SHP77 treated with DMSO at 0.1 percent for 48 hours (cell line): ENCODE measurements at places on chromosomes 2 and 18.

GRCh38 chr2:168156661-168157060, 90.7 kb downstream of the STK39 start:
- no peak for DNase-seq

GRCh38 chr18:59839246-59839645, 60.5 kb upstream of the PMAIP1 start:
- DNase-seq: no peak

- peak; percentile 1 for DNase-seq
Observed at GRCh38 chr2:159895258-159896065, 97.5 kb upstream of the CD302 start.

DNA sequence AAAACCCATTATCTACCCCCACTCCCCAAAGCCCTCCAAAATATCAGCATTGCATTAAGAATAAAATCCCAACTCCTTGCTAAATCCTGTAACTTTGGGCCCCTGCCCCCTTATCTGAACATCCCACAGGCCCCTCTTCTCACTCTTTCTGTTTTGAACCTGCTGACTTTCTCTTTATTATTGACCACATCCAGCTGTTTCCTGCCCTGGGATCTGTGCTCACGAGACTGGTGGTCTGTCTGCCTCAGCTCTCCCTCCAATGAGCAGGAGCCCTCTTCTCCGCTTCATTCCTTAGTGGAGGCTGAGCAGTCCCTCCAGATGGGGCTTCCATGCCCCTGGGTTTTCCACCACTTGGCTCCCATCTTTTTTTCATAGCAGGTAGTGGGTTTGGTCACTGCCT, 116.9 kb downstream of the ACKR3 start:
- no peak for DNase-seq

DNA sequence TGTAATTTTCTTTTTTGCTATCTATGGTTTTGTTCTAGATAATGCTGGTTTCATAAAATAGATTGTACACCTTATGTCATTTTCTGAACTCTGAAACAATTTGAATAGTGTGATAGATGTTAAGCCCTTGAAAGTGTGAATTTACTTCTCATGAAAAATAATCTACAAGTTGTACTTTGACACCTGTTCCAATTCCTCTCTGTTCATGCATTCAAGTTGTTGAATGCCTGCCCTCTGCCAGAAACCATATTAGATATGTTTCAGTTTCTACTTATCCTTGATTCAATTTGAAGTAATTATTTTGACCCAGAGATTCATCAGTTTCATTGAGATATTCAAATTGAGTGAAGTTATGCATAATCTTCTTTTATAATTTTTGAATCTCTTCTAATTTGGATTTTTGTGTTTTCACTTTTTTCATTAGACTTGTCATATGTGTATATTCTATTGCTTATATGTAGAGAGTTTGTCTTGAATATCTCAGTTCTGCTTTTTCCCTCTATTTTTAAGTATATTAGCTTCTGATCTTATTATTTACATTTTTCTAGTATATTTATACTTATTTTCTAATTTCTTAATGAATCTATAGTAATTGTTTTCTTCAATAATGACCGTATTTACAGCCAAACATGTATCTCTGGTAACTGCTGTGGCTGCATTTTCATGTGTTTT, 143.3 kb upstream of the TACR1 start:
- no peak for DNase-seq

DNA sequence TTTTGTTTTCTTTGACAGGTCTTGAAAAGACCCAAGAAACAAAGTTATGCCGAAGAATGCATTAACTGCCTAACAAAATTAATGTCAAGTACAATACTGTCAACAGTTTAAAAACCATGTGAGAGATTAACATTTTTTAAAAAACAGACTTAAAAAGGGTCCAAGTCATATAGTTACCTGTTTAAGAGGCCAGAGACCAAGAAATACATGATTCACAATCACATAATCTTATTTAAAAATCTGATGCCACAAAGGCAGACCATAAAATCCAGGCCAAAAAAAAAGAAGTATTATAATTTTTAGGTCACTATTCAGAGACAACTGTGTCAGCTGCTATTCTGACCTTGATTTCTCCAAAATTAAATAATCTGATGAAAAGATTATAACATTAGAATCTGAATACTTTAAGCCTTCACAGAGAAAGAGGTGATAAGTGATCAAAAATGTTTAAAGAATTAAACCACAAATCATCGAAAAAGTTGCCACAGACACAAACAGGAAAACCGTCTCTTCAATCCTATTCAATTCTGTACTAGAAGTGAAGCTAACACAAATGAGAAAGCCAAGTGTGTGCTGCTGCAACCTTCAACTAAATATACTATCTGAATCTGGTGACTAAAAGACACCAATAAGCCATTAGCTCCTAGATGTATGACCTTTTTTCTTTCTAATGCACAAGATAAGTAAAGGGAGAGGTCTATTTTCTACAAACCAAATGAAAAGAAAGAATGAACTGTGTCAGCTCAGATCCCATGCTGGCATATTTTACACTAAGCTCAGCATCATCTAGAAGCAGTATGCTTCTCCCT, 286.0 kb downstream of the ZEB2 start:
- DNase-seq: no peak

- no peak for DNase-seq
Observed at GRCh38 chr2:233542507-233542906, 24.1 kb downstream of the USP40 start.

- DNase-seq: no peak
Observed at GRCh38 chr2:119025762-119026351, 83.9 kb downstream of the MARCO start.

- DNase-seq: no peak
Observed at GRCh38 chr18:75199327-75199726, 9.6 kb downstream of the PTGR3 start.

GRCh38 chr2:8452979-8453903, 228.6 kb upstream of the ID2 start:
- DNase-seq: no peak

DNA sequence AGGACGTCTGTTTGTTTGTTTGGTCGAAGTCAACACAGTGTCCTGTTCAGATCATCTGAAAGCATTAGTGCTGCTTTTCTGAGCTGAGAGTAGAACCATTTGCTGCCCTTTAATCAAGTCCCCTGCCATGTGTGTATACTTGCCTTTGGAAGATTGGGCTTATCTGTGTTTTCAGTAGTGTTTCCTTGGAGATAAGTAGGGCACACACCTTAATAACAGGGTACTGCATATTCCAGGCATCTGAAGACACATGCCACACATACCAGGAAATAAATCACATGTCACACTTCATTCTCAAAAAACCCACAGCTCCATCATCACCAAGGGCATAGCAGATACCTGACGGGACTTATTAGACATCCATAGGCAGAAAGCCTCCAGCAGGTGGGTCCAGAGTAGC, 157.4 kb downstream of the SOX11 start:
- DNase-seq: no peak

DNA sequence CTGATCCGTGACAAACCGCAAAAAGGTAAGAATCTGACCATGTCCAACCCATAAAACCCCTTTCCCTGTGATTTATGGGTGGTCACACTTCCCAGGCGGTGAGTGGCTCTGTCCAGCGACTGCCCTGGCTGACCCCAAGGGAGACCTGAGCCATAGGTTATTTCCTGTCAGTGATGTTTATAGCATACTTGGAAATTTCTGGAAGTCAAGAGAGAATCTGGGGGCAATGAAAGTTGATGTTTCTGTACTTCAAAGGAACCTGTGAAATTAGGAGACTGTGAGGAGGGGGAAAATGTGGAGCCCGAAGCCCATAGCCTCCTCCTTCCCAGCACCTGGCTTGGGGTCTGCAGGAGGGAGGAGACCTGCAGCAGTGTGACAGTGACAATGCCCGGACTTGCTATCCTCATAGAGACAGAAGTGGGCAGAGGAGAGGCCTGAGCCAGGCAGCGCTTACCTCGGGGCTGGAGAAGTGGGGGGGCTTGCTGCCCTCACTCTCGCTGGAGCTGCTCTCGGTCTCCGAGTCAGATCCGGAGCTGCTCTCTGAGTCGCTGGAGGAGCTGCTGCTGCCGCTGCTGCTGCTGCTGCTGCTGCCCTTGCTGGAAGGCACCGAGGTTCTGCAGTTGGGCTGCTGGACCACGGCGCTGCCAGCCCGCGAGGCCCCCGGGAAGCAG, 111.3 kb upstream of the REV1 start:
- DNase-seq: no peak

GRCh38 chr2:215364157-215365155, 52.6 kb downstream of the ATIC start:
- DNase-seq: no peak

DNA sequence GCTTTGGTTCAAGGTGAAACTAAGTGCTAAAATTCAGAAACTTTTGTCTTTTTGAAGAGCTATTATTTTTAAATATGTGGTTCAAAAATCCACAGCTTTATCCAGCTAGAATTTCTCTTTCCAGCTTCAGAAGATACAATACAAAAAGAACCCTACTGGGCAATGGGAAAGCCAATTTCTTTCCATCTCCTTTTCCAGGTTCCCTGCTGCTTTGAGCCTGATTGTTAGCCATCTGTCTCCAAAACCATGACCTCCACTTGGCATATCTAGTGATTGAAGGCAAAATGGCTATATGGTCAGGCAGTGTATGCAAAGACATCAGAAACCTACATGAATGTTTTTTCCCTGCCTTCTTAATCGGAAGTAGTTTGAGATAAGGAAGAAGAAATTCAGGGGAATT, 134.1 kb downstream of the KCNH7 start:
- no peak for DNase-seq

GRCh38 chr18:57812126-57812477, 9.0 kb upstream of the ATP8B1 start:
- DNase-seq: no peak

GRCh38 chr2:65607662-65608305, 175.4 kb upstream of the SPRED2 start:
- no peak for DNase-seq

DNA sequence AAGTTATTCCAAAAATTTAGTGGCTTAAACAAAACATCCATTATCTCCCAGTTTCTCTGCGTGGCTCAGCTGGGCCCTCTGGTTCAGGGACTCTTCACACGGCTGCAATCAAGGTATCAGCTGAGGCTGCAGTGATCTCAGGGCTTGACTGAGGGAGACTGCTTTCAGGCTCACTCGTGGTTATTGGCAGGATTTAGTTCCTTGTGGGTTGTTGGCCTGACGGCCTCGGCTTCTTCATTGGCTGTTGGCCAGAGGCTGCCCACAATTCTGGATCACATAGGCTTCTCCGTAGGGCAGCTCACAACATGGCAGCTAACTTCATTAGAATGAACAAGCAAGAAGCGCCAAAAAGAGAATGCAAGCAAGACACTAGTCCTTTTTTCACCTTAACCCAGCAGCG, 90.1 kb downstream of the ABI2 start:
- no peak for DNase-seq

DNA sequence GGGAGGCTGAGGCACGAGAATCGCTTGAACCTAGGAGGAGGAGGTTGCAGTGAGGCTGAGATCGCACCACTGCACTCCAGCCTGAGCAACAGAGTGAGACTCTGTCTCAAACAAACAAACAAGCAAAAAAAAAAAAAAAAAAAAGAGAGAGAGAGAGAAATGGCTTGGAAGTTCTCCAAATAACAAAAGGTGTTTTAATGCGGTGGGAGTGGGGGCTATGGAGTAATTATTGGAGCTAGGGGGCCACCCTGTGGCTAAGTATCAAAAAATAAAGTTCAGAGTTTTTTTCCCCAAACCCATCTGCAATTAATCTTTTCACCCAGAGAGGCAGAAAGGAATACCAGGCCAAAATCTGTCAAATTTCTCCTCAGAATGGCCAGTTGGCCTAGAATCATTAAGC, 23.0 kb upstream of the CEP68 start:
- no peak for DNase-seq

- no peak for DNase-seq
Observed at GRCh38 chr18:51437280-51438271, 240.1 kb upstream of the MEX3C start.

GRCh38 chr2:68151037-68151436, 6.7 kb upstream of the PNO1 start:
- no peak for DNase-seq

DNA sequence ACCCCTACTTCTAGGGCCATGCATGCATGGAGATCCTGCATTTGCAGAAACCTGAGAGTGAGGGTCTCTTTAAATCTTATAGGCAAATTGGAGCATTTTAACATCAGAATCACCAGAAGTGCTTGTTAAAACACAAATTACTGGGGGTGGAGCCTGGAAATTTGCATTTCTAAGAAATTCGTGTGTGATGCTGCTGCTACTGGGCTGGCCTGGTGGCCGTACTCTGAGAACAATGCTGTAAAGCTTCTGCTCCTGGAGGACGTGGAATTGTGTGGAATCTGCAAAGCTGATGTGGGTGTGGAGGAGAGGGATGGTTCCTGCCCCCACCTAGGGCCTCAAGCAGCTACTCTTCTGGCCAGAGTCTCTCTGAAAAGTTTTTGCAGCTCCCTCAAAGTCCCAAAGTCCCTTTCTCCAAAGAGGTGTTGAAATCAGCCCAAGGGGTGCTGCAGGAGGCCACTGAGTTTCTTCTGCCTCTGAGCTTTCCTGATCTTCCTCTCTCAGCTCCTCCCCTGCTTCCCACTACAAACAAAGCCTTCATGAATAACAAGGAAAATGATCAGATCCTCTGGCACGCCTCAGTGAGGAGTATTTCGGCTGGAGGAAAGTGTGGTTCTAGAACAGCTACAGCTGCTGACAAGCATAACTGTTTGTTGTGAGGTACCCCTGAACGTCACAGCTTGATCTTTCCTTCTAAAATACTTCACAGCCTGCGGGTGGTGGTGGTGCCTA, 508.3 kb downstream of the CNTNAP5 start:
- DNase-seq: no peak

DNA sequence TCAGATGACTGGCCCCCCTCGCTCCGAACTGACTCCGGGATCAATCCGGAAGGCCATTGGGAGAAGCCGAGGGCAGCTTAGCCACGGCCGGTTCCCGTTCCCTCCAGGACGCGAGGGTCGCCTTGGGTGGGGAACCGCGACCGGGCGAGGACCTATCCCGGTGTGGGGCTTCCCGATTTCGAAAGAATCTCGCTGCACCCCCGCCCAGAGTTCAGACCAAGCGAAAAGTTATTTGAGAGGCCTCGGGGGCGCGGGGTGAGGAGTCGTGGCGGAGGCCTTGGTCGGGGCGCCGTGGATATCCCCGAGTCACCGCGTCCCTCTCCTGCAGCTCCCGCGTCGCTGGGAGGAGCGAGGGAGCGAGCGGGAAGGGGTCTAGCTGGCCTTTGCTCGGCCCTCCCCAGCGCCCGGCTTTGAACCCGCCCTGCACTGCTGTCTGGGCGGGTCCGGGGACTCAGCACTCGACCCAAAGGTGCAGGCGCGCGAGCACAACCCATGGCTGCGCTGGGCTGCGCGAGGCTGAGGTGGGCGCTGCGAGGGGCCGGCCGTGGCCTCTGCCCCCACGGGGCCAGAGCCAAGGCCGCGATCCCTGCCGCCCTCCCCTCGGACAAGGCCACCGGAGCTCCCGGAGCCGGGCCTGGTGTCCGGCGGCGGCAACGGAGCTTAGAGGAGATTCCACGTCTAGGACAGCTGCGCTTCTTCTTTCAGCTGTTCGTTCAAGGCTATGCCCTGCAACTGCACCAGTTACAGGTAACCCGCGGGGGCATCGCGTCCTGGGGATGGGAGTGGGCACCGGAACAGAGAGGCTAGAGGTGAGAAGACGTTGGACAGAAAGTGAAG, at the start of gene CYP27A1:
Gene CYP27A1 (plus strand): TSS at position 457 of the 837 bp plus-strand sequence. CDS start 36 bp downstream, at position 493.
- DNase-seq: no peak

- no peak for DNase-seq
Observed at GRCh38 chr2:205769495-205769850, 87.2 kb downstream of the NRP2 start.

GRCh38 chr2:3522961-3523421, 3.7 kb upstream of the ADI1 start:
- DNase-seq: no peak

- DNase-seq: no peak
Observed at GRCh38 chr2:112000399-112001135, 54.5 kb upstream of the TMEM87B start.
